ENCODE measurements at places on chromosomes 2 and 18. TPM values are rescaled to one million over a fixed set of nuclear protein-coding genes. Genes with fewer than 3 reads are reported as not detected.

DSG4 gene
- not detected for polyA plus RNA-seq

GTF2A1L gene
- polyA plus RNA-seq, result not detected

BCL11A gene
- polyA plus RNA-seq, result 0.69 TPM

CYP27C1 gene
- polyA plus RNA-seq, result not detected

MRPL53 gene
- polyA plus RNA-seq, result 119 TPM

NT5C1B gene
- polyA plus RNA-seq, result 0.61 TPM

MPHOSPH10 gene
- 13.4 TPM for polyA plus RNA-seq

RTP5 gene
- not detected for polyA plus RNA-seq

- DNase-seq, result no peak
Observed at GRCh38 chr2:129554373-129554772, 425.1 kb upstream of the RAB6C start.

DNA sequence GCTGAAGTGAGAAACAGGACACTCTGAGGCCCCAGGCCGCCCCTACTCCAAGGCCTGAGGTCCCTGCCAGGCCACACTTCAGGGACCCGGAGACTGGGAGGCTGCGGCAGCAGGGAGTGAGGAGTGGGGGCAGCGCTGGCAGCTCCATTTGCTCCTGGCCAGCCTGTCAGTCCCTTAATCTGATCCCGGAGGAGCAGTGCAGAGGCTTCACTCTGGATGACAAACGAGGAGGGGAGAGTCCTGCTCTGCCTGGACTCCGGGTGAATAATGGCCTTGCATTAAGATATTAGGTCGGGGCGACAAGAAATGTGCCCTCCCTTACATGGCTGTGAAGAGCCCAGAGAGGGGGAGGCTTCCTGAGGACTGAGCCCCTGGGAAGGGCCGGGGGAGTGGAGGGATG lies 14.3 kb upstream of the PRSS56 start:
- no peak for DNase-seq

DNA sequence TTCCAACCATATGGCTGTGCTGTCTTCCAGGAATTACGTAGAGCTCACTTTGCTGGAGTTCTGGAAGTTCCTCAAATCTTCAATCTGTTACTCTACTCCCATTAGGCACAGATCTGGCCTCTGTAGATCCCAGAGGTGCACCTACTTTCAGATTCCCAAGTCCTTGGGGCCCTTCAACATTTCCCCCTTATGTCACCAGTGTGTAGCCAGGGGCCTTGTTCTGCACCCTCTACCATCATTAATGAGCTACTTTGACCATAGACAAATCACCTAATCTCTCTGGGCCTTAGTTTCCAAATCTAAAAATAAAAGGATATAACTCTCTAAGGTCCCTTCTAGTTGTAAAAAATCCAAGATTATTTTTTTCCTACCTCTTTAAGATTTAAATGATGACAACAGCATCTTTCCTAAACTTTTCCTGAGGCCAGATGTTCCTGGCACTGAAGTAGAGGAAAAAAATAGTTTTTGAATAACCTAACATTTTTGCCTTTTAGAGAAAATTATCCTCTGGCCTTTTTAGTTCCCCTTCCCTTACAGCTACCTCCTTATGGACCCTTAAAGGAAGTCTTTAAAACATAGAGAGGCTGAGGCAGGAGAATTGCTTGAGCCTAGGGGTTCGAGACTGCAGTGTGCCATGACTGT lies 31.0 kb upstream of the WIPF1 start:
- DNase-seq, result no peak

DNA sequence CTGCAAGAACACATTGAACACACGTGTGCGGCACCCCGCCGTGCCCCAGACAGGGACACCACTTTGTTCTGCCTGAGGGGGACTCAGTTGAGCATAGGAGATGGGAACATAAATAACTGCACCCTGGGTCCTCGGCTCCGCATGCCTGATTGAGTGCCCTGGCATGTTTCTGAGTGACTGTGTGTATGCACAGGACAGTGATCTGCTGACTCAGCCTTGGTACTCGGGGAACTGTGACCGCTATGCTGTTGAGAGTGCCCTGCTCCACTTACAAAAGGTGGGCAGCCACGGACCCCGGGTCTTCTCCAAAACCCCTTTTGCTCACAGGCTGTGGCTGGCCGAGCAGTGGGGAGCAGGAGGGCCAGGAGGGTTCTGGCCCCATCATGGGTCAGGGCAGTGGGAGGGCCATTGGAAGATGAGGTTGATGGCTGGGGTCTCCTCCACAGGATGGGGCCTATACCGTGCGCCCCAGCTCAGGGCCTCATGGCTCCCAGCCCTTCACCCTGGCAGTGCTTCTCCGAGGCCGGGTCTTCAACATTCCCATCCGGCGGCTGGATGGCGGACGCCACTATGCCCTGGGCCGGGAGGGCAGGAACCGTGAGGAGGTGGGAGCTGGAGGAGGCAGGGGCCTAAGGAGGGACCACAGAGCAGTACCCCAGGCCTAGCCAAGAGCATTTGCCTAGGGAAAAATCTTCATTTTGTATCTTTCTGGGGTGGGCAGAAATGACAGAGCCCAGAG lies 16.9 kb downstream of the SH2D6 start:
- no peak for DNase-seq

GRCh38 chr2:212177724-212178123 lies 360.9 kb downstream of the ERBB4 start:
- no peak for DNase-seq

- DNase-seq, result no peak
Observed at GRCh38 chr2:83756219-83756618, 702.9 kb downstream of the SUCLG1 start.

GRCh38 chr2:139078376-139078775 lies 298.2 kb upstream of the NXPH2 start:
- no peak for DNase-seq

DNA sequence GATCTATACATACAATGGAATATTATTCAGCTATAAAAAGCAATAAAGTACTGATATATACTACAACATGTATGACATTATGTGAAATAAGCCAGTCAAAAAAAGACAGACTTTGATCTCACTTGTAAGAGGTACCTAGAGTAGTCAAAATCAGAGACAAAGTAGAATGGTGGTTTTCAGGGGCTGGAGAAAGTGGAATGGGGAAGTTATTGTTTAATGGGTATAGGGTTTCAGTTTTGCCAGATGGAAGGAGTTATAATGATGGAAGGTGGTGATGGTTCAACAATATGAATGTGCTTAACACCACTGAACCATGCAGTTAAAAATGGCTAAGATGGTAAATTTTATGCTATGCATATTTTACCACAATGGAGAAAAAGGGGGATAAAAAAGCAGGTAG lies 6.3 kb downstream of the COBLL1 start:
- no peak for DNase-seq

DNA sequence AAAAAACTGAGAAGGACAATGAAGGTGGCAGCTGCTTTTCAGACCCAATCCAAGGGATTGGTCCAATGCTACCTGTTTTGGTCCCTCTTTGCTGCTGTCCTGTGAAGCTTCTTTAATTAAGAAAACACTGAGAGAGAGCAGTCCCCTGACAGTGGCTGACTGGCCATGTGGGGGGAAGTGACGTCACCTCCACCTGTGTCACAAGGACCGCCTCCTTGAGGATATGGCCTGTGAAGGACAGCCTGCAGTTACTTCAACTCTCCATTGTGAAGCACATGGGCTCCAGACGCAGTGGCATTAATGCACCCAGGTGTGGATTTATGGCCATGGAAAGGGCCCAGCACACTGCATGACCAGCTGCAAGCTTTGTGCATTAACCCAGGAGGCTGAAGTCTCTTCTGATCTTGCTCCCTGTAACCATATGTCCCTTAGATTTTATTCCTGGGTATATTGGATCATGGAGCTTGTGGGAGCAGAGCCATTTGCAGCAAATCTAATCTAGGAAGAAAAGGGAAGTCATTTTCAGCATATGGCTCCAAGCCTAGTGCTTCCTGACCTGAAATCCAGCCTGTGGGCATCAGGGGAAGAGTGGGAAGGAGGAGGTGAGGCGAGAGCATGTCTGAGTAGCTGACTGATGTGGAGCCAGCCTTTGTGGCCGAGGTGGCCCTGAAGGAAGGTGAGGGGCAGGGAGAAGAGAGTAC lies 32.2 kb downstream of the KIF5C start:
- no peak for DNase-seq

DNA sequence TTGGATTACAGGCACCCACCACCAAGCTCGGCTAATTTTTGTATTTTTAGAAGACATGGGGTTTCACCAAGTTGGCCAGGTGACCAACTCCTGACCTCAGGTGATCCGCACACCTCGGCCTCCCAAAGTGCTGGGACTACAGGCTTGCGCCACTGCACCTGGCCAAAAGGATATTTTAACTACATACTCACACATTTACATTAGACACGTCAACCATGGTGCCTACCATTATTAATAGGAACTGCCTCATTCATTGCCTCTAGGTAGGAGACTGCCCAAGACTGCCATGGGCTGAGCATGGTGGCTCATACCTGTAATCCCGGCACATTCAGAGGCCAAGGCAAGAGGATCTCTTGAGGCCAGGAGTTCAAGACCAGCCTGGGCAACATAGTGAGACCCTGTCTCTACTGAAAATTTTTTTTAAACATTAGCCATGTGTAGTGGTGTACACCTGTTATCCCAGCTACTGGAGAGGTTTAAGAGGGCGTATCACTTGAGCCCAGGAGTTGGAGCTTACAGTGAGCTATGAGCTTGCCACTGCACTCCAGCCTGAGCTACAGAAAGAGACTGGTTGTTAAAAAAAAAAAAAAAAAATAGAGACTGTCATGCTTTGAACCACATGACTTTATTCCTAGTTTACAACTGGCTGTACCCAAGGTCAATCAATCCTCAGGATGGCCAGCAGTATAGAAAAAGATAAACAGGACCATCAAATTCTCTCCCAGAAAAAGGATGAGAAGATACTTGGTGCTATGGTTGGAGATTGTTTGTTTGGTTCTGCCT lies 31.1 kb upstream of the EPC2 start:
- no peak for DNase-seq

DNA sequence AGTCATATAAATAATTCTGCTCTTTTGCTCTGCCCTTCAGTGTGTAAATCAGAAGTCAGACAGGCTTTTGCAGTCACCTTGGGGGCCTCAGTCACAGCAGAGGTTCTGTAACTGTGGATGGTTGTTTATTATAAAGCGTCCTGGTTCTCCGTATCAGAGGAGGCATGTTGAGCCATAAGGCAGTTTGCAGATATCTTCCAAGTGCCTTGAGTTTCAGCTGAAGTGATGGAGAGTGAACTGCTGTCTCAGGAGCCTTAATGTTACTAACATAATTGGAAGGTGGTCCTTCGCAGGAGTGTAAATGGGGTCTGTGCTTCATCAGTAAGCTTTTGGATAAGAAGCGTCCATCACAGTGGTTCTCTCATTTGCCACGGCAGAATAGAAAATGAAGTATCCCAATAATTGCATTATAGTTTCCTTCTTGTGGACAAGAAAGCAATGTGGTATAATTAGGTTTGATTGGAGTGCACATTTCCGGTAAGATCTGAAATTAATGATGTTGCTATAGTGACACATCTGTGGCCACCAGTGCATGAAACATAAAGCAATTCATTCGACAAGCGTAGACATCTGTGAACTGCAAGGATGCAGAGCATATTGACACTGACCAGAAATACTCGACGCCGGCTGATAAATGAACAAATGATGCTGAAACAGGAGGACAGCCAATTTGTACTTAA lies 112.5 kb upstream of the NFATC1 start:
- DNase-seq, result no peak

GRCh38 chr2:157593411-157593810 lies 35.3 kb downstream of the ACVR1C start:
- no peak for DNase-seq

- DNase-seq, result no peak
Observed at GRCh38 chr18:56306797-56307196, 331.6 kb downstream of the TXNL1 start.

GRCh38 chr2:15812187-15812780 lies 128.1 kb upstream of the MYCN start:
- DNase-seq, result no peak

DNA sequence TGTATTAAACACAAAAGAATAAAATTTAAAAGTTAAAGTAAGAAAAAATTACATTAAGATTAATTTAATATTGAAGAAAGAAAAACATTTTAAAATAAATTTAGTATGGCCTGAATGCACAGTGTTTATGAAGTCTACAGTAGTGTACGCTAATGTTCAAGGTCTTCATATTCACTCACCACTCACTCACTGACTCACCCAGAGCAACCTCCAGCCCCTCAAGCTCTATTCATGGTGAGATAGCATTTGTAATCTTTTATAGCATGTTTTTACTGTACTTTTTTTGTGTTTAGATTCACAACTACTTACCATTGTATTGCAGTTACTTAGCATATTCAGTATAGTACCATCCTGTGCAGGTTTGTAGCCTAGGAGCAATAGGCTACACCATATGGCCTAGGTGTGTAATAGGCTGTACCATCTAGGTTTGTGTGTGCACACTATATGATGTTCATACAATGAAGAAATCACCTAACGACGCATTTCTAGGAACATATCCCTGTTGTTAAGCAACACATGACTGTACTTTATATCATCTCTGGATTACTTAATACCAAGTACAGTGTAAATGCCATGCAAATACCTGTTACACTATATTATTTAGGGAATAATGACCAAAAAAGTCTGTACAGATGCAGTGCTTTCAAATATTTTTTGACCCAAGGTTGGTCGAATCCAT lies 144.0 kb upstream of the IL1R2 start:
- no peak for DNase-seq

DNA sequence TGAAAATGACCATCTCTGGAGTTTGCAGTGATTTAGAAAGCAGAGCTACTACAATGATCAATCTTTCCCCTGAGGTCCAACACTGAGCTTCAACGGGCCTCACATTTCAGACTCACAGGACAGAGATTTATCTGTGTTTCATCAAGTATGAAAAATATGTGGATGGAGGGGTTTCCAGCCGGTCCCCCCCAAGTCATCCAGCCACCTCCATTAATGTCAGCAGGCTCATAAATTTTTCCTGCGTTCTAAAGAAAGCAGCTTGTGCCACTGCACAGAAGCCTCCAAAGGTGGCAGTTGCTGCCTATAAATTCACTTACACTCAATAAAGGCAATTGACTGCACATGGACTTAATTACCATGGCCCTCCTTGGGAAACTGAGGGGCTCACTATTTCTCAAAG lies 117.4 kb upstream of the ACKR3 start:
- DNase-seq, result no peak

GRCh38 chr18:13587001-13587400 lies 139.4 kb downstream of the FAM210A start:
- no peak for DNase-seq

DNA sequence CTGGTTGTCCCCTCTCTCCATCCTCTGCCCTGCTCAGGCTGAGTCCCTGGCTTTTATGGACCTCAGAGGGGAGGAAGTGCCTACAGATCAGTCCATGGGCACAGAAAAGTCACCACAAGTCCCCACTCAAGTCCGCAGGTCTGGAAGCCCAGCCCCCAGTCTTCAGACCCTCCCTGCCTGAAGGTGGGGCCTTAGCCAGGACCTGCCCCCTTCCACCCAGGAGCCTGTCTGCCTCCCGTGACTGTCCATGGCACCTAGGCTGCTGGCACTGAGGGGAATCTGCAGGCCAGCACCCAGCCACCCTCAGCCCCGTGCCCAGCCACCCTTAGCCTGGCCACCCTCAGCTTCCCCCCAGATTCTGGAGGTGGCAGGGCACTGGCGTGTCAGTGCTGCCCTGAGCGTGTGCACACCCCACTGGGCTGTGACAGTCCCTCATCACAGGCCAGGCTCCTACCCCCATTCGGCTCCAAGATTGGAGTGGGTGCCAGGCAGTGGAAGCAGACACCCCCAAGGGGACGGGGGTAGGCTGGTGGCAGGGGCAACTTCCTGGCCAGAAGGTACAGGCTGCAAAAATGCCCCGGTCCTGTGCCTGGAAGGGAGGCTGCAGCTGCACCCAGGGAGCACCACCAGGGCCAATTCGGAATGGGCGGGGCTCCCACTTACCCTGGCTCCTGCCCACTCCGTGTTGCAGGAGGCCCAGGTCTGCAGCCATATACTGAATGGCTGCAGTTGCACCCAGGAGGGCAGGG lies 154.7 kb upstream of the RMP24 start:
- no peak for DNase-seq
